Fibroblast of gingiva (primary cell): ENCODE measurements at places on chromosomes 7 and 10.

GRCh38 chr10:13724484-13724883 lies 137.7 kb downstream of the PRPF18 start:
- DNase-seq = peak; percentile 95

DNA sequence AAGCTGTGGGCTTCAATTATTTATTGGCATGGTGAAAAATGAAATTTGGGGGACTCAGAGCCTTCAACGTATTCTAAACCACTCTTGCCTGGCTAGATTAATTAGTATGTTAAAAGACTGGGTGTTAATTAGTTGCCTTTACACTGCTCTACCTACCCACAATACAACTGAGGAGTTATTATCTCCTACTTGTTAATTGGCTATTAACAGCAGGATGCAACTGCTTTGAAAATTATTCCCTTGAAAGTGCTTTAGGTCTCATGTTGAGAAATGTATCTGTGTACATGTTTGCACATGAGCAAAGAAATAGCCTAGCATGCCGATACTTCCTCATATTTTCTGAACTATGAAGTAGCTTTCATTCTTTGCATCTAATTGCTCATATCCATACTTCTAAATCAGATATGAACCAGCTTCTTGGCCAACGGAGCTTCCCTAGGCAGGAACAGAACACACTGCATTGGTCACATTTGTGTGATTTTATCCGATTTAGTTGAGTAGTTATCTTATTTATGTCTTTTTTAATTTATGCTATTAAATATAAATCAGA lies 155.8 kb downstream of the GPAM start:
- no peak for DNase-seq

GRCh38 chr7:34487391-34488115 lies 170.5 kb upstream of the NPSR1 start:
- DNase-seq = no peak

DNA sequence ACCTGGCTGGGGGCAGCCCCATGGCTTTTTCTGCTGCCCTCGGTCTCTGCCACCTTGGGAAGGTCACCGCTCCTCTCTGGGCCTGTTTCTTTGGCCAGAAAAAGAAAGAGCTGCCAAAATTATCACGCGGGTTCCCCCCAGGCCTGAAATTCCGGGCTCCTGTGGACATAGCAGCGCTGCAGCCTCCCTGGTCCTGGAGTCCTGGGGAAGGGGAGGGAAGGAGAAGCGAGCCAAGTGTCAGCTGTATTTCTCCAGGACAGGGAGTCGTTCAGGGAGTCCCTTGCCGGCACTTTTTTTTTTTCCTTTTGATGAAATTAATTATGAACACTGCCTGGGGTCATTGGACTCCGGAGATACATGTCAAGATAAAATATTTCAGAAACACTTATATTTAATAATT lies 152.3 kb upstream of the GPR26 start:
- DNase-seq = no peak

- no peak for DNase-seq
Measured at GRCh38 chr10:74306227-74306982, 155.4 kb downstream of the ADK start.

DNA sequence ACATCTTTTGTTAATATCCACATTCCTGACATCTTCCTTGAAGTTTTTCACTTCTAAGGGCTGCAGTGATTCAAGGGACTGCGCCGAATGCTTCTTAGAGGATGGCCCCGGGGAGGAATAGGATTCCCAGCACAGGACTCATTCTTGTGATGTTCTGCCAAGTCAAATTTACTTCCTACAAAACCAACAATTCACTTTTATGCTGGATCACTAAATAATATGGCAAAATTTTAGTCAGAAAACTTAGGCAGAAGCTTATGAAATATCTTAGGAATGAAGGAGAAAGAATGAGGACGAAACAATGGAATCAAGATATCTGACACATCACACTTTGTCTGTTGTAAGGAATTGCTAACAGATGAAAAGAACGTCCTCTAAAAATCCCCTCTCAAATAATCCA lies 151.5 kb downstream of the JAZF1 start:
- DNase-seq = no peak

DNA sequence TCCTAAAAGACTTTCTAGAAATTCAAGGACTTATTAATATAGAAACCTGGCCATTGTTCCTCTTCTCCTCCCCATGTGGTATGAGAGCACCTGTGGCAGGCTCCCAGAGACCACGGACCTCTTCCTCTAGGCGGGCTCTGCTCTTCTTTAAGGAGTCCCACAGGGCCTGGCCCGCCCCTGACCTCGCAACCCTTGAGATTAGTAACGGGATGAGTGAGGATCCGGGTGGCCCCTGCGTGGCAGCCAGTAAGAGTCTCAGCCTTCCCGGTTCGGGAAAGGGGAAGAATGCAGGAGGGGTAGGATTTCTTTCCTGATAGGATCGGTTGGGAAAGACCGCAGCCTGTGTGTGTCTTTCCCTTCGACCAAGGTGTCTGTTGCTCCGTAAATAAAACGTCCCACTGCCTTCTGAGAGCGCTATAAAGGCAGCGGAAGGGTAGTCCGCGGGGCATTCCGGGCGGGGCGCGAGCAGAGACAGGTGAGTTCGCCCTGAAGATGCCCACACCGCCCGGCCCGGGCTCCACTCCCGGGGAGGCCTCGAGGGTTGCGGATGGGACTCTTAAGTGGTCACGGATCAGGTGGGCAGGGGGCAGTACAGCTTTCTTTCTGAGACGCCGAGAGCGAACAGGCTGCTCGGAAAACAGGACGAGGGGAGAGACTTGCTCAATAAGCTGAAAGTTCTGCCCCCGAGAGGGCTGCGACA lies at the start of gene SLC26A4:
TSS of gene SLC26A4 (plus strand) at position 448 of the 700 bp plus-strand sequence. CDS start 814 bp downstream, outside the sequence.
- DNase-seq = no peak

DNA sequence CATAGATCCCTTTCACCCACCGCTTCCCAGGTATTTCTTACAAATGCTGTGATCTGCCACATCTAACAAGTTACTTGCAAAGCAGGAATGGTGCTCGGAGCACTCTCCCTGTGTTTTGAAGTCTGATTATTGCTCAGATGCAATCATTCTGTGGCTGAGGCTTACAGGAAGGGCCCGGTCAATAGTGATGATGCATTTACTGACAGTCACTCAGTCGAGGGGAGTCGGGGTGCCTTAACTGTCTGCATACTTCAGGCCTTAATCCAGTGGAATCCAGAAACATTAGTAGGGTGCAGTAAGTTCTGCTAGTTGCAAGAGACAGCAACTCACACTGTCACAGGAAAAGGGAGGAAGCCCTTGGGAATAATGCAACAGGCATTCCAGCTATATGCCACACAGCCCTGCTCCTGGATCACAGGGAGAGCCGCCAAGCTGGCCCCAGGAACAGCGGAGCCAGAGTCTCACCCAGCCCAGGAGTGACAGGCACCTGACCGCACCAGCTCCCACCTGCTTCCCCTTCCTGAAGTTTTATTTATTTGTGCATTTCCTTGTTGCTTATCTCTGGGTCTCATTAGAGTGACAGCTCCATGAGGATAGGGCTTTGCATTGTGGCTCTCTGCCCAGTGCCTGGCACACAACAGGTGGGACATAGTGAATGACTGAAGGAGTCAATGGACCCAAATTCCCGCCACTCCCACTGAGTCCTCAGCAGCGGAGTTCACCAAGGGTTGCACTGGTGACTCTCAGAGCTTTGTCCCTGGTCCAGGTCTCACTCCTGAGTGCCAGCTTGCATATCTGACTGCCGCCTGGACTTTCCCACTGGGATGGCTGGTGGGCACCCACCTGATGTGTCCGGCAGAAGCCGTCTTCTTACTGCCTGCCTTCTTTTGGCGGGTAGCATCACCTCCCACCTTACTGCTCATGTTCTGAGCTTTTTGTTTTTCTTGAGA lies 212.5 kb upstream of the SH2B2 start:
- DNase-seq = no peak

- no peak for DNase-seq
Measured at GRCh38 chr7:38702002-38702535, 70.9 kb upstream of the AMPH start.

DNA sequence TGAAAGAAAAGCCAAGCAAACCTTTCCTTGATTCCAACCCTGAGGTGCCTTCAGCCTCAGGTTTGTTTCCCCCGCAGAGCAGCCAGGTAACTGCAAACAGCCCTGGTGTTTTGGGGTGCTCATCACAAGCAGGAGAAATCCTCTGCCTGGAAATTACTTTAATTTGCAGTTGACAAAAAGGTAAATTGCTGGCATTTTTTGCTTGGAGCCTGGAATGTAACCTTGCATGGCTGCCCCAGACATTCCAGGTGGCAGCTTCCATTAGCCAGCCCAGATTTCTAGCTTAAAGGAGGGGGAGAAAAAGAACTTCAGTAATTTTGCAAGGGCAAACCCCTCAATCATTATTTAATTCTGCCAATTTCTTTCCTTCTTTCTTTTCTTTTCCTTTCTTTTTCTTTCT lies 194.4 kb downstream of the MYOF start:
- no peak for DNase-seq

GRCh38 chr10:114957673-114958072 lies 19.7 kb downstream of the TRUB1 start:
- peak; percentile 17 for DNase-seq

GRCh38 chr10:126902157-126902556 lies 3.1 kb upstream of the DOCK1 start:
- DNase-seq = peak; percentile 75

DNA sequence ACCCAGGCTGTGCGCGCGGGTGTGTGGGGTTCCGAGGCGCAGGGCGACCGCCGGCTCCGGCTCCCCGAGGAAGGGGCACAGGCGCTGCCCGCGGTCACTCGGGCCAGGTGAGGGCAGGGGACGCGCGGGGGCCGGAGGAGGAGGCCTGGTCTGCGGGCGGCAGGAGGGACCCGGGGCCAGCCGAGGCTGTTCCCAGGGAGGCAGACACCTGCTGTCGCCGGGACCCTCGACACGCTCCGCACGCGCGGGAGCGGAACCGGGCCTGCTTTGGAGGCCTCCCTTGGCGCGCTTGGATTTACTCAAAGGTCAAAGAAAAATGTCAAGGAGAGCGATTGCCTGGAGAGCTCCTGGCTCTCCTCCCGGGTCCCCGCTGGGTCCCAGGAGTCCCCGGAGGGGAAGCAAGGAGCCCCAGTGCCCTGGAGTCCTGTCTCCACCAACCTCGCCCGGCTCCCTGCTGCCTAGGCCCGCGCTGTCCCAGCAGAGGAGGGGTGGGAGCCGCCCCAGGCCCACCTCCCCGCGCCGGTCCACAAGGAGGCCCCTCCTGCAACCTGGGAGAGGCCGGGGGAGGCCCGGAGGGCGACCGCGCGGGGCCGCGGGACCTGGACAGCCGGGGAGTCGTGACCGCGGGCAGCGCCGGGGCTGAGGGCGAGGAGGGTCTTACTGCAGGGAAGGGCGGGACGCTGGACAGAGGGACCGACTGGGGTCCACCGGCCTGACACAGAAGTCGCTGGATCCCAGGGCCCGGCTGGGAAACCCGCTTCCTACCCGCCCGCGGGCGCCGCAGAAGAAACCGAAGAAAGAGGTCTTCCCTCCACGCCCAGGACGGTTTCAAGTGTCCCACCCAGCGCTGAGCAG lies 348.9 kb downstream of the DNAJB6 start:
- DNase-seq = no peak
